CD4-positive, alpha-beta memory T cell (primary cell): ENCODE measurements at places on chromosomes 11 and 22. TPM values are rescaled to one million over a fixed set of nuclear protein-coding genes. Genes with fewer than 3 reads are reported as not detected.

GRCh38 chr11:60310407-60310998, 16.6 kb upstream of the MS4A6E start:
- no peaks in the 10 kb centered on the region for H3K36me3 ChIP-seq
- H3K4me1 ChIP-seq = no peaks in the 10 kb centered on the region
- H3K27me3 ChIP-seq = peaks cover 4% of the 10 kb centered on the region

- H3K36me3 ChIP-seq = no peaks in the 10 kb centered on the region
- no peak overlapping the region for H3K4me3 ChIP-seq
- no peak overlapping the region for H3K27ac ChIP-seq
- no peak for DNase-seq
- no peaks in the 10 kb centered on the region for H3K27me3 ChIP-seq
Measured at GRCh38 chr11:46855167-46855566, 9.1 kb upstream of the CKAP5 start.

DNA sequence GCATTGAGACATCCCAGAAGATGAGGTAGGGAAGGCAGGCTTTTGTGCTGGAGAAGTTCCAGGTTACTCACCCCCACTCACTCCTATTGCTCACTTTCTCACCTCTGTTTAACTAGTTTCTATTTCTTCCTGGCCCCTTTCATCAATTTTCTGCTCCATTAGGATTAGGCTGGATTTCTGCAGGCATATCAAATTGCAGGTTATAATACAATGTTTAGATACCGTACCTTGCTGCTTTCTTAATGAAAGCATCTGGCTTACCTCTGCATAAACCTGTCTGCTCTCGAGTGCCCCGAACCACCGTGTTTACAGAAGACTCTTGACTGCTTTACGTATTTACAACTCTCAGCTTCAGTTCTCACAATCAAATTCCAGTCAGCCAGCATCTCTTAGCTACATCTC, 173.7 kb downstream of the ADAMTS15 start:
- H3K27ac ChIP-seq = no peak overlapping the region
- no peaks in the 10 kb centered on the region for H3K4me1 ChIP-seq
- H3K27me3 ChIP-seq = no peaks in the 10 kb centered on the region
- DNase-seq = no peak
- no peaks in the 10 kb centered on the region for H3K36me3 ChIP-seq

DNA sequence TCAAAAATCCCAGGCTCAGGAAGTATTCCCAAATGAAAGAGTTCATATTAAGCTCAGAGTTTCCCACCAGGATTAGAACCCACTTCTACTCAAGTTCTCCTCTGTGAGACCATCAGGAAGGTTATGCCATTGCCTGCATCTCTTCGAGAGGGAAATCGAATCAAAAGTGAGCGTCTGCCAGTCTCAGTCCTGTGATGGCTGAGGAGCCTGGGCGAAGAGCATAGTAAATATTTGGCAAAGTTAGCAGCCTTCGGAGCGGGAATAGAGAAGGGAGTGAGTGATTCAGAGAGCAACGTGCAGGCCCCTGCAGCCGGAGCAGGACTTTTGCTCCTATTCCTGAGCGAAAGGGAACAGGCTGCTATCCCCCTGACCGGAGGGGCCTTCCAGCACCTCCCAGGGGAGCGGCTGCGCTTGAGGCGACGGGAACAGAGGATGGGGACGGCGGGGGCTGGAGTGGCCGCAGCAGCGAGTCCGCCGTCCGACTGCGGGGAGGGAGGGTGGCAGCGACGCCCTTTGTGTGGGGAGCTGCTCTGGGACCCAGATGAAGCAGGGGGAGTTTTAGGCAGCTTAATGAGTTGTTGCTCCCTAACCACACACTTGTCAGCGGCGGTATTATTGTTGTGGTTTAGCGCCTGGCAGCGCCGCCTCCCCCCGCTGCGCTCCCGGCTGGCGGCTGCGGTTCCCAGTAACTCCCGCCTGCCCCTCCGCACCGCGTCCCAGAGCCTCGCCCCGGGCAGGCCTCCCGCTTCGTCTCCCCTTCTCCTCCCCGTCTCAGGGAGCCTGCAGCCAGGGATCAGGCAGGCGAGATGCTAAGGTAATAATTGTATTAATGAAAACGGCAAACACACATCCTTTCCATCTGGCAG, 21.7 kb upstream of the NRGN start:
- no peaks in the 10 kb centered on the region for H3K36me3 ChIP-seq
- peaks cover 13% of the 10 kb centered on the region for H3K4me1 ChIP-seq
- H3K27ac ChIP-seq = no peak overlapping the region
- DNase-seq = peak; percentile 26
- H3K4me3 ChIP-seq = peak overlapping the region; percentile 20
- H3K27me3 ChIP-seq = peaks cover 7% of the 10 kb centered on the region

Gene CD3G
- polyA plus RNA-seq = 131 TPM

Gene SLC22A24
- polyA plus RNA-seq = not detected

Gene FZD4
- polyA plus RNA-seq = not detected

Gene INTS4
- polyA plus RNA-seq = 37.2 TPM
